ENCODE measurements at places on chromosomes 7 and 10.
A peak's percentile ranks its signal among the peaks of the same experiment; 100 is the strongest.

- no peak for DNase-seq
These were observed 145.9 kb upstream of the FAM13C start for GRCh38 chr10:59508296-59508695.

GRCh38 chr10:71613261-71613777, 106.3 kb downstream of the C10orf105 start:
- DNase-seq: no peak

- DNase-seq: no peak
These were observed 61.9 kb downstream of the CACUL1 start for GRCh38 chr10:118692872-118693271.

DNA sequence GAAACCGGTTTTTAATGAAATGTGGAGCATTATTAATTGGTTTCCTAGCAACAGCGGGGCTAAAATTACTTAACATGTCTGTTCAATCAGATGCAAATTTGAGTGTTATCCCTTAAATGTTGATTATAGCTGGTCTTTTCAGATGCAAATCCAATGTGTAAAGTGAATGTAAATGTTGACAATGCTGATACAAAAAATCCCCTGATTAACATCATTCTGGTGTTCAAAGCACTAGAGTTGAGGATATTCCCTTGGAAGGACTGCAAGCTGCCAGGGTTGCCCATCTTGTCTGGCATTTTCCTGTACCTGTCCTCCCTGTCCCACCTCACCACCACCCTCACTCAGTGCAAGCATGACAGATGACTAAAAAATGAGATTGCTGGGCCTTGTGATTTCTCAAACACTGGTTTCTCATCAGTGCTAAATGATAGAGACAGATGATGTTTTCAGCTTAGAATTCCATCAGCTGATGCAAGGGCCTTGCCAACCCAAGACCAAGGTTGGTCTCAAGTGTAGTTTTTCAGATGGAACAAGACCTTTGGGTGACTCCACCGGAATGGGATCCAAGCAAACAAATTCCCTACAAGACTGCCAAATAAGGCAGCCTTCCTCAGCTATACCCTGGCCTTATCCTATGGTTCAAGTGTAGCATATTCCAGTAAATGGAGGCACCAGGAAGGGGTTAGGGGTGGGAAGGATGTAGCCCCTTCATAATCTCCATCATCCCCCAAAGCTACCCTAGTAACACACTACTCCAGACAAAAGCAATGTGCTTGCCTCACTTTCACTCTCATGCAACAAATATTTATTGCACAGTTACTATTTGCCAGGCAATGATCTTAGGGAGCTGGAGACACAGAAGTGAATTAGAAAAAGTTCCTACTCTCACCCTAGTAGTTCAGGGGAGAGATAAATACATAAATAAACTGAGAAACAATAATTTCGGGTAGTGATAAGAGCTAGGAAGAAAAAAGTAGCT, 54.9 kb downstream of the JAZF1 start:
- no peak for DNase-seq

- peak; percentile 66 for DNase-seq
These were observed 142.7 kb downstream of the TRIL start for GRCh38 chr7:28815369-28815927.

DNA sequence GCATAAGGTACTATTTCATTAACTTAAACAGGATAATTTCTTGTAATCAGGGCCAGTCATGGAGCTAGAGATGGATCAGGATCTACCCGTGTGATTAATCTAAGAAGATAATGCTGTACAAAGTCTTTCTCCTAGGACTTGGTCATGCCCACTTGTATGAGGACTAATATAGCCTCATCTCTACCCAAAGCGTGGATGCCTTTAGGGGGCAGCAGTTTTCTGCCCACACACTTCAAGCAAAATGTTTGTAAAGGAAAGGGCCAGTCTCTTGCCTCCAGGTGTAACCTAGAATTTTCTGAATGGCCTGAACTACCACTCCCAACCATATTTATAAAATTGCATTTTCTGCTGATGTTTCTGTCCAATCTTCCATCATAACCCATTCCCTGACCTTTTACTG, 764.0 kb upstream of the IGFBP3 start:
- DNase-seq: no peak

GRCh38 chr10:17562614-17563013, 54.6 kb downstream of the HACD1 start:
- no peak for DNase-seq

DNA sequence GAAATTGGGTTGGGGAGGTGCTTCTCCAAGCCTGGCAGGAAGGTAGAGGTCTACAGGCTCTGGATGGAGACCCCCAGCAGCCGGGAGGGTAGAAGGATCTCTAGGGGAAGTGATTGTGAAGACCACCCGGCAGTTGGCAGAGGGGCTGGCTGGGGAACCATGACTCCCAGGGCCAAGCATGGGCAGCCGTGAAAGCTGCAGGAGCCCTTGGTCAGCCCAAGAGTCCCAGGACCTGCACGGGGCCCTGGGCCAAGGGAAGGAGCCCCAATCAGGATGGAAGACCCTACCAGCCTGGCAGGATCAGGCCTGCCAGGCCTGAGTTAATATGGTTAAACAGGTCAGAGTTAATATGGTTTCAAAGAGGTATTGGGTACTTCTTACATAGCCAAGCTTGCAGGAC, 126.3 kb upstream of the NANOS1 start:
- no peak for DNase-seq

GRCh38 chr7:137994216-137994615, 7.7 kb downstream of the CREB3L2 start:
- DNase-seq: no peak

DNA sequence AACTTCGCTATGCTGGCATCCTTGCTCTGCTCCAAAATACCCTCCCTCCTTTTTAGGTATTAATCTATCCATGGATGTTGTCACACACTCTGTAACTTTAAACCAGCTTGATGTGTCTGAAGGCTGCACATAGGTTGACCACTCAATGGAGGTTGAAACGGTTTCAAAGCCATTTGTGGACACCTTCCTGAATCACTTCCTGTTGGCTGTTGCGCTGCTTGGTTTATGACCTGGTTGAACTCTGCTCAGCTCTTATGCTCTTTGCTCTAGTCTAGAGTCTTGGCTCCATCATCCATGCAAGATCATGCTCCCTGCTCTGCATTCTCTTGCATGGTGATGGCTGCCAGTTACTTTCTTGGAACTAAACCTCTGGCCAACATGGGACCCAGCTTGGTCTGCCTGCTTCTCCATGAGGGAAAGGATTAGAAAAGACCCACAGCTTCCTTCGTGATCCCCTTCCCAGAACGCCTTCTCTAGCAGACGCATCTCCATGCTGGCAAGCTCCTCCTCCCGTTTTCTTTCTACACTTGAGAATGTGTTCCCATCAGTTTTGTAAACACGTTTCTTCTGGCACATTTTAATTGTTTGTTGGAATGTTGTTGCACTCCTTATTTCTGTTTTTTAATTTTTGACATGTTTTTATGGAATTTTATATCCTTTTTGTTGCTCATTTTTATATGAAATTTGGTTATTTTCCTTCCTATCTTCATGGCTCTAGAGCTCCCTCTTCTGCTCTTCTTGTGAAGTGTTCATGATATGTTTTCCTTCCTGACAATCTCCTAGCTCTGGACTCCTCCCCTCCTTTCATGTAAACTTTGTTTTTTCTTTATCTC, 149.8 kb downstream of the XPNPEP1 start:
- peak; percentile 11 for DNase-seq

DNA sequence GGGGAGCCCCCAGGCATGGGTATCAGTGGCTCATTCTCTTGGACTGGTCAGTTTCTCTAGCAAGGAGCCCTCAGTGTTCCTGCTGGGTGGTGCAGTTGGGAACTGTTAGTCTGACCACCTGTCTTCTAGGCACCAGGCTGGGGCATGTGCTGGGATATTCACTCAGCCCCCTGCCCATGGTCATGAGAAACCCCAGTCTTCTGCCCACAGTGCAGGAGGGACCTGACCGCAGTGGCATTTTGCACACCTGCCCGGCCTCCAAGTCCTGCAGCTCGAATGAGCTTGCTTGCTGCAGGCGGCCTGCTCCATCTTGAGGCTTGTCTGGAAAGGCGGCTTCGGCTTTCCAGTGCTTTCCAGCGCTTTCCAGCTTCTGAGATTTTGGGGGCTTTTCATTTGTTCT, 36.3 kb downstream of the CUX1 start:
- DNase-seq: no peak

- DNase-seq: no peak
These were observed 601.1 kb downstream of the ARL4A start for GRCh38 chr7:13288516-13288915.

DNA sequence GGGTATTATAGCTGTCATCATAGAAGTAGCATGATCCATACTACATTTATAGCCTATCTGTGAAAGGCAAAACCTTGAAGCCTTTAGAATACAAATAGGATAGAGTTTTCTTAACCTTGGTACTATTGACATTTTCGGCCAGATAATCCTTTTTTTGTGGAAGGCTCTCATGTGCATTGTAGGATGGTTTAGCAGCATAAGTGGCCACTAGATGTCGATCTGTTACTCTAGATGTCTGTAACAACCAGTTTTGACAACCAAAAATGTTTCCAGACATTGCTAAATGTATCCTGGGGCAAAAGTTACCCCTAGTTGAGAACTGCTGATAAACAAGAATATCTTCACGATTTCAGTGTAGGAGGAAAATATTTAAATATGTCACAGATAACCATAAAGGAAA, 319.4 kb upstream of the GALNT17 start:
- DNase-seq: no peak

DNA sequence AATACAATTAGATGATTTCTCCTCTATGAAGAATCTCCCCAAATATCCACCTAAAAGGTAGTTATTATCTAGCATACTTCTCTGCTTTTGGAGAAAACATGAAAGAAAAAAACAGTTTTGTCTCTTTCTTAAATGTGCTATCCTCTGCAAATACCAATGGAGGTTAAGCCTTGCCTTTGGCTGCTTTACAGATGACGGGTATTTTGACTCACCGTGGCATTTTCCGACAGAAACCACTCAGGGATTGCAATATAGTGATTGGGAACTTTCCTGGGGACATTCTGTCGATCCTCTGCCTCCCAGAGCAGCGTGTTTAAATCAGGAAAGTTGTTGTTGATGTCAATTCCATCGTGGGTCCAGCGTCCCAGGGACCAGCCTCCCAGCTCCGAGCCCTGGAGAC, 100.6 kb downstream of the GPR26 start:
- DNase-seq: no peak

DNA sequence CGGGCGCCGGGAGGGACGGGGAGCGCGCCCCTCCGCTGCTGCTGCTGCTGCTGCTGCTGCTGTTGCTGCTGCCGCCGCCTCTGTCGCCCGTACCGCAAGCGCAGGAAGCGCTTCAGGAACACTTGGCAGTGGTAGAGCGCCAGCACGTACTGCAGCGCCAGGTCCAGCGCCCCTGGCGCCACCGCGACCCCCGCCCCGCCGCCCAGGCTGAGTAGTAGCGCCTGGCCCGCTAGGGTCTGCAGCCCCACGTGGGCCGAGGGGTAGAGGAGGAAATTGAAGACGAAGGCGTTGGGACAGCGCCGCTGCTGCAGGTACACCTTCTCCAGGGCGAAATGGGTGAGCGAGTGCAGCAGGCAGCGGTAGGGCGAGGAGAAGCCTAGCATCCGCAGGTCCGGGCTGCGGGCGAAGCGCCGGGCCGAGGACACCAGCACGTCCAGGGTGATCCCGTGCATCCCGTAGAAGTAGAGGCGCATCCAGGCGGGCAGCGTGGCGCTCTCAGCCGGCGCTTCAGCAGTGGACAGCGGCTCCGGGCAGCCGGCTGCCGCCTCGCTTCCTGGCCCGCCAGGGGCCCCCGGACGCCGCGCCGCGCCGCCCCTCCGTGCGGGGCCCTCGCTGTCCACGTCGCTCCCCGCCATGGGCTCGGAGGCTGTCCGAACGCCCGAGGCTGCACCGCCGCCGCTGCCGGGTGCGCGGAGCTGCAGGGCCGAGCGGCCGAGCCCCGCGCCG, at the start of gene TMEM229A:
Gene TMEM229A (minus strand): TSS at position 699 of the 726 bp plus-strand sequence. CDS start 64 bp downstream, at position 635.
- DNase-seq: peak; percentile 39

DNA sequence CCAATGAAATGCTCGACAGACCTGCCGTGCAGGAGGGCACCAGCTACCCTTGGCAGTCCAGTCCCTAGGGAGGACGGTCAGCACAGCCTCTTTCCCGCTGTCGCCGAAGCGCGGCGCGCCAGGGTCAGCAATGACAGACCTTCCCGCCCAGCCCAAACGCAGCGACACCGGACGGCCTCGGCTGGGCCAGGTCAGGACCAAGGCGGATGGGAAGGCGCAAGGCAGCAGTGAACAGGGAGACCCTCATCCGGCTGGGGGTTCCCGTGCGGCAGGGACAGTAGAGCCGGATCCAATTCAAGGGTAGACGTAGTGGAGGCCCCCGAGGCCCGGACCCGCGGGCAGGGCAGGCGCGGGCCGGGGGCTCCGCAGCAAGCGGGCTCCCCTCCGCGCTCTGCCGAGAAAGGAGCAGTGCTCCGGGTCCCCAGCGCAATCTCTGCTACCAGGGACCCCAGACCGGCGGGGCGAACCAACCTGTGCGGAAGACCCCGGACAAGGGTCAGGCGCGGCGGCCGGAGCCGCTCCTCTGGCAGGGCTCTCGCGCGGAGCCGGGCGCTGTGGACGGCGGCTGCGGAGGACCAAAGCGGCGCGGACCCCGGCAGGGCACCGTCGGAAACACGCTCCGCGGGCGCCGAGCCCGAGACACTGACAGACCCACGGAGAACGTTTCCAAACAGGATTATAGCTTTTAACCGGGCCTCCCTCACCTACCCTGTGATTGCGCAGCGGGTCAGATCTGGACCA, at the start of gene SEC31B:
Gene SEC31B (minus strand): TSS at position 551 of the 741 bp plus-strand sequence. CDS start 2,909 bp downstream, outside the sequence.
- no peak for DNase-seq

DNA sequence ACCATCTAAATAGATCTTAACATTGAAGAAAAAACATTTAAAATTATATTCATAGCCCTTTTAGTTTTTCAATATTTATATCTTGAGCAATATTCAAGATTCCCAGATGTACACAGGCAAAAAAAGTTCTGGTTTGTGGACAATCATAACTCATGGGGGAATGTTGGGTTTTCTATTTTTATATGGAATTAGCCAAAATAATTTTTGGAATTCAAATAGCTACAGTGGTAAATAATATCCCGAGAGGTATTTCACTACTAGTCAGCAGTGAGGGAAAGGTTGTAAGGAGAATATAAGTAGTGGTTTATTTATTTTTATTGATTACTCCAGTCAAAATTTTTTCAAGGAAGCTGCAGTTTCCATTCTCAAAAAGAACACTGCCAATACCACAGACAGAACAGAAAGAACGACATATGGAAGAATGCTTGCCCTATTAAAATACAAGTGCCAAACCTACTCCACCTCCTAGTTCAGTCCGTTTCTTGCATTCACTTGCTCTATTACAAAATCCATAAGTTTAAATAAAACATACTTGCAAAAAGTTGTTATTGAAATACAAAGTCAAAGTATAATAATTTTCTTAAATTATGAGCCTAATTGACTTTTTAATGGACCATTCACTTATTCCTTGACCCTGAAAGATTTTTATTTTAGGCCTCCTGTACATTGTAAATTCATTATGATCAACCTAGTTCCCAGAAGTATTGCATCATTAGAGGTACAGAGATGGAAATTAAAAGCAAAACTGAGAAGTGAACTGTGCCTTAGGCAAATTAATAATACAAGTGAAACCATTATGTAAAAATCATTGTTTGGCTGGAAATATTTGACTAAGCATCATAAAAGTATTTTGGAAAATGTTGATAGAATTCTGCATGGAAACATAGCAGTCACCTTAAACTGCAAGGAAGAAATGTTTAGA, 533.2 kb downstream of the PARD3 start:
- no peak for DNase-seq
